ENCODE measurements at places on chromosomes 12 and 14.

- DNase-seq = no peak
Observed at GRCh38 chr14:40523123-40523522, 1083.6 kb upstream of the LRFN5 start.

DNA sequence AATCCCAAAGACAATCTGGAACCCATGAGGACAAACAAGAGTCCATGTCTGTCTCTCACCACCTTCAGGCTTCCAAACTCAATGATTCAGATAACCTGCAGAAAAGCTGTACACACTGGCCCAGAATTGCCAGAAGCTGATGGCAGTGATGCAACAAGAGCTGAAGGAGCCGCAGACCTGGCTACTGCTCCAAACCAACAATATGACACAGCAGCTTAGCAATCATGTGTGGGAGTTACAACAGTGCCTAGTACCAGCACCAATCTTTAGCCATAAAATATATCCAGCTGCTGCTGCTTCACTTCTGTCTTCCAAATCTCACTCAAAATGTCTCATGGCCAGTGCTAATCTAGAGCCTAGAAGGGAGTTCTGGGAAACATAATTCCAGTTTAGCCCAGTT is 22.0 kb downstream of the RPS6KA5 start:
- no peak for DNase-seq

- no peak for DNase-seq
Observed at GRCh38 chr14:99330316-99331240, 58.6 kb upstream of the BCL11B start.

DNA sequence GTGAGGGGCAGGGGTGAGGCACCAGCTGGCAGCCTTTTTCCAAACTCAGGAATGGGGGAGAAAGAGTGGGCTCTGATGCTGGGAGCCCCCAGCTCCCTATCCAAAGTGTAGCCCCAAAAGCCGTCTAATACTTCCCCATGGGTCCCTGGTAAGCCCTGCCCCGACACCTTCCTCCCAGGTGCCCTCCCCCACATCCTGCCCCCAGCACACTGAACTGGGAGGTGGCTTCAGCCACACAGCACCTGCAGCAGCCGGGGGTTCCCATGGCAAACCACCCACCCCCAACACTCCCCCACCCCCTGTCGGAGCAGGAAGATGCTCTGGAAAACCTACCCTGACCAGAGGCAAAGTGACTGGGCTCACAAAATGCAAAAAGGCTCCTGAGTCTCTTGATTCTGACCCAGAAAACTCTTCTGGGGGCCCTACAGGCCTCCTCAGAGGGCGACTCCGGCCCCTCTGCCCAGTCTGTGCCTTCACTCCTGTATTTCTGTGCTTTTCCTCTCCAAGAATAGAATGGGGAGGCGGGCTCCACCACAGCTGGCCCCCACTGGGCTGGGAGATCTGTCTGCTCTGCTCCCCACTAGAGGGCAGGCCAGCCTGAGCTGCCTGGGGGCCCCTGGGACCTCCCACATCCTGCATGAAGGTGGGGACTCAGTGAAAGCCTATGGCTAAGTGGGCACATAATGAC is 81.6 kb downstream of the ITPK1 start:
- no peak for DNase-seq

DNA sequence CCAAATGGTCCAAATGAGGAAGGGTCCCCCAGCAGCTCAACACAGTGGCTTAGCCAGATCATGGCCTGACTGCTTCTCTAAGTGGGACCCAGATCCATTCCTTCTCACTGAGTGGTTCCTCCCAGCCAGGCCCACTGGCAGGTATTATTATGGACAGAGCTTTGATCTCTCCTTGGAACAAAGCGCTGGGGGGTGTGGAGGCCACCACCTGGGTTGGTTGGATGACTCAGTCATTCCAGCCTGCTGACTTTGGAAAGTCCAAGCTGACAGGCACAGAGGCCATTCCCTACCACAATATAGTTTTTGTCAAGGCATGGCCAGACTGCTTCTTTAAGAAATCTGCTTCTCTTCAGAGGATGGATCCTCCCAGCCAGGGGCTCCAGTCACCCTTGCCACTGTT is 341.1 kb downstream of the BTG1 start:
- no peak for DNase-seq

DNA sequence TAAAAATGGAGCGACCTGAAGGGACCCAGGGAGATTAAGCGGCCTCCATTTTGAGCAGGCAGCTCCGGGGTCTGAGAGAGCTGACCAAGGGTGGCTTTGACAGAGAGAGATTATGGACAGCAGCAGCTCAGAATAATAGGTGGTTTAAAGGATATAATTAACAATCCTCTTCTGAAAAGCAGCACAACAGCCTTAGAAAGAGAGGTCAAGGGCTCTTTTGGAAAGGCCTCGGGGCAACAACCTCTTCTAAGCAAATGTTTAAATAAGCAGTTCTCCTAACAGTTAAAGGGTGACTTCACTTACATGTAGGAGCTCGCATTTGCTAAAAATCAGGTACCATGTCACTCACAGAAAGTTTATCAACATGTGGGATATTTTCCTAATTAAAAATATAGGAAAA is 87.2 kb upstream of the FRMD6 start:
- DNase-seq = no peak

DNA sequence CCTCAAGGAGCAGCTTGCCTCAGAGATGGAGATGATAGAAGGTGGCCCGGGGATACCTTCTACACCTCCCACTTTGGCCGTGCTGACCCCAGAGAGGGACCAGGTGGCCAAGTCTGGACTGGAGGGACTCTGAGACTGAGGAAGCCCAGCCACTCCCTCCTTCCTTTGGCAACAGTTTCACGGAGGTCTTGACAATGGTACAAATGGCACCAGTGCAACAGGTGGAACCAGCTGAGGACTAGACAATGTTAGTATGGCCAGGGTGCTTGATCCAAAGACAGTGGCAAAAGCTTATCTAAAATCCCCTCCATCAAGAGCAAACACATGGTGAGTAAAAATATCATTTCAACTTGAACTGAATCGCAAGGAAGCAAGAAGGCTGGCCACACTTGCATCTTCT is 117.4 kb downstream of the FOXN3 start:
- no peak for DNase-seq

DNA sequence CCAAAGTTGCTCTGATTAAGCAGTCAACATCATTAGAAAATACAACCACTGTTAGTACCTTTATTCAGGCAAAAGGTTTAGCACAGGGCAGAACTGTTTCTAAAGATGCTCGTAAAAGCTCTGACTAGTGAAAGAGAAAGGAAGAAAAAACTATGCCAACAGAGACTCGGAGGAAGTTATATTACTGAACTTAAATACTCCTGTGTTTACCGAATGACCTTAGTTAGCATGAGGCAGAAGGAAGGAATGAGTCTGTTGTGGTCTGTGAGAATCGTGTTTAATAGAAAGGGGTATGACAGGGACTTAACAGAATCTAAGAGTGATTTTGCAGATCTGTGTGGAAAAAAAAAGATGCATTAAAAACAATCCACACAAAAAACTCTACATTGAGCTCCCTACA is 84.1 kb upstream of the OVCH1 start:
- DNase-seq = no peak

GRCh38 chr14:103696466-103697071 is 18.7 kb downstream of the XRCC3 start:
- DNase-seq = no peak

DNA sequence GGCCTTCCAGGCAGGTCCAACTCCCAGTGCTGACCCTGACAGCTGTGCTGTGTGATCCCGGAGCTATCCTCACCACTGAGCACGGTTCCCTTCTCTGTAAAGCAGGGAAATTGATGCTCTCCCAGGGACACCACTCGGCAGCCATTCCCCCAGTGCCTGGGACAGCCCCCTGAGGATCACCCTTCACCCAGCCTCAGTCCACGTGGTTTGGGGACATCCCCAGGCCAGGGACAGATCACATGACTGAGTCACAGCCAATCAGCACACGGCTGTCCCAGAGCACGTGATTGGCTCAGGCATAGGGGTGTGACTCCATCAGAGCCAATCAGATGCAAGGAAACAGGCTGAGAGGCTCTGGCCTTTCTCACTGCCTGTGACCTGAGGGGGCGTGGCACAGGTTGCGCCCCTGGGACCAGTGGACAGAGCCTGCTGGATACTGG is 68.8 kb upstream of the SFSWAP start:
- no peak for DNase-seq

- no peak for DNase-seq
Observed at GRCh38 chr12:117046861-117047530, 52.2 kb downstream of the TESC start.

- DNase-seq = no peak
Observed at GRCh38 chr14:59939828-59940227, 19.9 kb downstream of the LRRC9 start.

DNA sequence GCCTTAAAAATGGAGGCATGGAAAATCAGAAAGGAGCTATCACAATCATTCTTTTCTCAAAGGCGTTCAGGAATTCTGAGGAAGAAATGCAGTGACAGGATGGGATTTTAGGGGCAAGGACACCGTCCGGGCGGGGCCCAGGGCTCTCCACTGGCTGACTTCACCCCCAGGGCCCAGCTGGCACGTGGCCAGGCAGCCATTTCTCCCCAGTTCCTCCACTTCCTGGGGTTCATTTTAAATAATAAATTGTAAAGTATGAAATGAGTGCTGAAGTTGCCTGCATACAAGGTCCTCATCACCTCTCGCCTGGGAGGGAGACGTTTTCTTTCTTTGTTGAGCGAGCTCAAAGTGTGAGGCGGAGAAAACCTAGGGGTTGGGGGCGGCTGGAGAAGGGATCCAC is 73.8 kb downstream of the WDR20 start:
- no peak for DNase-seq

DNA sequence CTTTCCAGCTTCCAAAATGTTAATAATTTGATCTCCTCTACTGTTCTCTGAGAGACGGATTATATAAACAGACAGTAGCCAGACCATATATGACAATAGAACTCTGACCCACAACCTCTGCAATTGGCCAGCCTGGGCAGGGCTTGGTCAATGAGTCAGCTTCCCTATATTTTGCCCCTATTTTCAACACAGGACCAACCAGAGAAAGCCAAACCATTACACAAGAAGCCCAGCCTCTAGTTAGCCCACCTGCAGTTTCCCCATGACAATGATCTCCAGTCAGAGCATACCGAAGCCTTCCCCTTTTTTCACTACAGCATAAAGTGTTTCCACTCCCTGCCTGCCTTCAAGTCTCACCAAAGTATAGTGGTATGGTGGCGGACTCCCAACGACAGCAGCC is 7.6 kb upstream of the EXD2 start:
- DNase-seq = no peak

GRCh38 chr12:122411537-122411936 is 10.9 kb downstream of the CLIP1 start:
- DNase-seq = no peak

GRCh38 chr12:111386885-111387284 is 18.0 kb upstream of the PHETA1 start:
- DNase-seq = no peak

- DNase-seq = no peak
Observed at GRCh38 chr14:27327095-27327494, 729.3 kb upstream of the NOVA1 start.

- DNase-seq = no peak
Observed at GRCh38 chr12:20557096-20557495, 138.0 kb upstream of the SLCO1C1 start.

- no peak for DNase-seq
Observed at GRCh38 chr12:8120072-8120713, 3.2 kb upstream of the CLEC4A start.

DNA sequence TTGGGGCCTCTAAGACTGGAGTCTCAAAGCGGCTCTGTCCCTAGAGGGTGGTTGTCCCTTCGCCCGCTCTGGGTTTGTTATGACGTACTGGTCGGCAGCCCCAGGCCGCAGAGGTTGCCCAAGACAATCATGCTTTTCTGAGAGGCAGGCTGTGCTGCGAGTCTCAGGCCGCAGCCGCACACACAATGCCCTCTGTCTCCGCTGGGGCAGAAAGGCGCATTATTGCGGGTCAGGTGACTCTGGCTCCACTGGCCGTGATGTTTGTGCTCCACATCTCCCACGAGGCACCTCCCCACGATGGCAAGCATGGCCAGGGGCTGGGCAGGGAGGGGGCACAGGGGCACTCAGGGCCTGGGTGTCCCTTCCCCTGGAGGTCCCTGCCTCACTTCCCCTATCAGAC is 21.0 kb upstream of the PLEKHG3 start:
- no peak for DNase-seq

GRCh38 chr12:72250346-72250745 is 21.8 kb upstream of the TRHDE start:
- DNase-seq = no peak

DNA sequence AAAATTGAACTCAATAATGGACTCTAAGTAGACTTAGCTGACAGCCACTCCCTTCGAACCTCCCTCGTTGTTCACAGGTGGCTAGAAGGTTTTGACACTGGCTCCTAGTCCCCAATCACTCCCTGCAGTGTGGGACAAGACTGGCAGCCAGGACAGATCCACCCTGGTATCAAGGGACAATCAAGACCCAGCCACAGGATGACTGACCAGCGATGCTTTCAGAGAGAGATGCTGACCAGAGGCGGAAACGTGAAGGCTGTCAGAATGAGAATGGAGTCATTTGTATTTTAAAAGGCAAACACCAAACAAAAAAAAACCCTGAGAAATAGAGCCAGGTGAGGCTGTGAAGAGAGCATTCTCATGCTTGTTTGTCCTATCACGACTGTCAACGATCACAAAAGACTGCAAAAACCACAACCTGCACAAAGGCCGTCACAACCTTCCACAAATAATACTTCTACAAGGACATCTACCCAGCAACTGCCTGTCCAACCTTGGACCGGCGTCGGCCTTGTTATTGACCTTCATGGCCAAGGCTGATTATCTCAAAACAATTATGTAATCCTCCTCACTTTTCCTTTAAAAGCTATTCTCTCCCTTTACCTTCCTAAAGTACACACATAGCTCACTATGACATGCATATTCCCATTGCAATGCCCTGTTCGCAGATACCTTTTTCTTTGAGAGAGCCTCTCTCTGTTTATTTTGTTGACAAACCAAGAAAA is 13.2 kb downstream of the EIF5 start:
- DNase-seq = no peak

GRCh38 chr12:53380794-53381730 is 1.1 kb downstream of the SP1 start:
- no peak for DNase-seq

DNA sequence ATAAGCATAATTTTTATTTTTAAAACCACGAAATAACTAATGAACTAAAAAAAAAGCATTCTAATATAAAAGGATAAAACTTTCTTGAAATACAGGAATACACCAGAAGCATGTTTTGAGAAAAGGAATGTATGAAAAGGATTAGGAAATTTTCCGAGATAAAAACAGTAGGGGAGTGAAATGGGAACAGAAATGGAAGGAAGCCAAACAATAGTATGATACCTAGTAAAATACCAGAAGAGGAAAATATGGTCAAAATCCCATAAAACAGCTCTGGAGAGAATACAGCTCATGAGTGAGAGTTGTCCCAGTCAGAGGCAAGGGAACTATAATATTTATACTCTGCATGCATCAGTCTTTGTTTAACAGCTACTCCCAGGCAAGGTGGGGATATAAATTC is 1016.2 kb downstream of the SLC6A15 start:
- no peak for DNase-seq

GRCh38 chr12:6570264-6570887 is 2.3 kb upstream of the NOP2 start:
- DNase-seq = no peak

Data from GOT3 (cell line).